ENCODE measurements at places on chromosomes 12 and 14.

- DNase-seq, result no peak
Observed at GRCh38 chr12:12397184-12397583, 40.3 kb downstream of the BORCS5 start.

DNA sequence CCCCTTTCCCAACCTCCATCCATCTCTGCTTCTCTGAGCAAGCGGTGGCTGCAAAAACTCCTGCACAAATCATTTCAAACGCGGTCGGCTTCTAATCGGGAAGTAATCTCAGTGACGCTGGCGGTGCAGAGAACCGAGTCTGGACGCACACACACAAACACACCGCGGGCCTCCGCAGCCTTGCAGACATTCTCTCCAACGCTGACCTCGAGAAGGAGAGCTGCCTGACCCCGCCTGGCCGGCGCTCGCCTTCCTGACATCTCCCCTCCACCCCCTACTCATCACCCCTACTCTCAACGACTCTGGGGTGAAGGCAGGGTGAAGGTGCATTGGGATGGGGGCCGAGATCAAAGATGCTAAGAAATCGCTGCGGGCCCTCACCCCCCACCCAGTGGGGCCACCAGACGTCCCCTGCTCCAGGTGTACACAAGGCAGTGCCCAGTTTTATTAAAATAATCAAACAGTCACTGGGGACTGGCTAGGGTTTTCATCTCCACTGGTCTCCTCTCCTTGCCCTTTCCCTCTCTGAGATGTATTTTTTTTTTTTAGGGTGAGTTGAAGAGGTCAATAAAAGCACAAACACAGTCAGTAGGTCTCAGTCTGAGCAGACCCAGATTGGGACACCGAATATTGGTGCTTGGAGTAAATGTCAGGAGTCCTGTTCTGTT, 506 bp upstream of the TBX5 start:
- DNase-seq, result no peak

- no peak for DNase-seq
Observed at GRCh38 chr12:22828066-22828465, 203.1 kb downstream of the ETNK1 start.

DNA sequence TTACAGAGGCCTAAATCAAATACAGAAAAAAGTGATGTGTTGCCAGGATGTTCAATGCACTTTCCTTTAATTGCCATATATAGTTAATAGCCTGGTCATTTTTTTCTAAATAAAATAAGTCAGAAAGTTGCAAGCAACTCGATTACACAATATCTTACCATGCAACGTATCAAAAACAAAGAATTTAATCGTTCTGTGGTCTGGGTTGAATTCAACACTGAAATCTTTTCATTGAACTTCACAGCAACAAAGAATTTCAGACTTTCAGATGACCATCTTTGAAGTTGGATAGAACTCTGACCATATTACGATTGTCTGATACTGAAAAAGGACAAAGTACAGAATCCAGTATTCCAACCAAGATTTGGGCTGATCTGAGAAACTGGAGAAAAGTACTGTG, 231.9 kb downstream of the SLC25A21 start:
- no peak for DNase-seq

GRCh38 chr12:55681142-55682077, 26.3 kb downstream of the ITGA7 start:
- DNase-seq, result no peak

DNA sequence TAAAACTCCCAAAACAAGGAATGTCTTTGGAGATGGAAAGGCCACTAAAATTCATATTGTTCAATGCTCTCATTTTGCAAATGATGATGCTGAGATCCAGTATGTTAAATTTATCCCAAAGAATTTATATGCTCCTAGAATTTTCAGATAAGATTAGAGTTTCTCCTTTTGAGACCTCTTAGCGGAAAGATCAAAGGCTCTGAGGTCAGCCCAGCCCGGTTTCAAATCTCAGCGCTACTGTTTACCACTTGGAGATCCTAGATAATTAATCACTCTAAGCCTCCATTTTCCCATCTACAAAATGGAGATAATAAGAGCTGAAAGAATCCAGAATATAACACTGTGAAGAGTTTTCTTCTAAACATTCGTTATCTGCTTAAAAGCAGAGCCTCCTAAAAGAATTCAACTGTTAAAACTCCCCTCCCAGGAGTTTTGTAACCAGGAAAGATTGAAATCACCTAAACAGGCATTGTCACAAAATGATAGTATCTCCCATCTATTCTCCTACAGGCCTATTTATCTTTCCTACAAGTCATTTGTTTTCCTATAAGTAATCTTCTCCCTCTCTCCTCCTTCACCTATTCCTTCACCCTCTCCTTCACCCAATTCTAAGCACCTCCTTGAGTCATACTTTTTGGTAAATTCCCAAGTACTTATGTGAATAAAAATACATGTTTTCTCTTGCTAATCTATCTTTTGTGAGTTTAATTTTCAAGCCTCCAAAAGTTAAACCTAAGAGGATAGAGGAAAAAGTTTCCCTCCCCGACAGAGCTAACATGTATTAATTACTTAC, 16.7 kb downstream of the DUSP6 start:
- DNase-seq, result no peak

DNA sequence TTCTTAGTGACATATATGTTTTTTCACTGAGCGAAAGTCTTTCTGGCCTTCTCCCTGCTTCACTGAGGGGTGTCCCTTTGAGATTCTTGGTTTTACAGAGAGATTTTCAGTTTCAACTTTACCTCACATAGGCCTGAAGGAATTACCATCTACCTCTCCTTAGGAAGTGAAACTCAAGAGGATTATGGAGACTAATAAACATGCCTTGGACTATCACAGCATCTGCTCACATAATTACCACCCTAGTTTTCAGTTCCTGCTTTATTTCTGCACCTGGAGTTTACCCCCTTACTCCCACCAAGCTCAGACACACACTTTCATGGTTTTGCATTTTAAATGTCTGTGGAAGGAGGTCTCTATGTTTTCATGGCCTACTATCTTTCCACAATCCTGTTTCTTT, 118.3 kb upstream of the SCAF11 start:
- DNase-seq, result no peak

GRCh38 chr14:81367563-81367962, 32.6 kb downstream of the STON2 start:
- no peak for DNase-seq

GRCh38 chr14:48914921-48915320, 671.3 kb downstream of the RPS29 start:
- DNase-seq, result no peak

- no peak for DNase-seq
Observed at GRCh38 chr12:20963303-20963702, 152.8 kb downstream of the SLCO1B3 start.

- no peak for DNase-seq
Observed at GRCh38 chr12:48744251-48745008, 27.9 kb upstream of the CCNT1 start.

GRCh38 chr12:110745542-110746284, 3.0 kb upstream of the PPP1CC start:
- no peak for DNase-seq

GRCh38 chr14:61434311-61434710, 112.9 kb downstream of the PRKCH start:
- DNase-seq, result no peak

All from stimulated activated CD4-positive, alpha-beta T cell treated with anti-CD3 and anti-CD28 coated beads, Interleukin-12 subunit alpha, Interleukin-12 subunit beta, amount 100 ng/mL, for 24 hours (primary cell).